Tongue (tissue), 3 donors: ENCODE measurements at places on chromosomes 7 and 10.

DNA sequence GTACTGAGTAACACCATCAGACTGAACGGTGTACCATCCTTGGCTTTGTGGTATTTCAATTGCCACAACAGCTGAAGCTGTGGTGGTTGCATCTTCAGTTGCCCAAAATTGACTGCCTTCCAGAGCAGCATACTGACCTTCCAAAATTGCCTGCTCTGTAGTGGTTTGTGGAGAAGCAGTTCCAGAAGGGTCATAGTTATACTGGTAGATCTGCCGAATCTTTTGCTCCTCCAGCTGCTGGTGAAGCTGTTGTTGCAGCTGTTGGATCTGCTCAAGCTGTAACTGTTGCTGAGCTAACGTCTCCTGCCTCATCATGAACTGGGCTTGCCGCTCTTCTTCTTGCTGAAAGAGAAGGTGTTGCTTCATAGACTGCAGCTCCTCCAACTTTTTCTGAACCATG is 212.2 kb downstream of the PCLO start:
- DNase-seq = peak; percentile 2

DNA sequence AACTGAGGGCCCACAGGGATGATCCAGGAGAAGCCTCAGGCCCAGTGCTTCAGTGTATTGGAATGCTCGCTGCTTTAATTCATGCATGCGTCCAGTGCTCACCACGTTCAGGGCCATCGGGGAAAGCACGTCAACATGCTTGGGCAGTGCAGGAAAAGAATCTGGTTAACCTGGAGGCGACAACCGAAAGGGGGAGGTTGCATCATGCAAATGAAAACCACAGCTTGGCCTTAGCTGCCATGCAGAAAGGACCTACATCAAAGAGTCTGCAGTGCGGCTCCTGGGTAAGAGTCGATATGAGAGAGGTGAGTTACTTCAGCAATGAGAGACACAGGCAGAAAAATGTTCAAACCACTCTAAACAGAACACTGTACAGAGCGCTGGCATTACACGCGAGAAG is 440.1 kb downstream of the KCNMA1 start:
- DNase-seq = no peak

DNA sequence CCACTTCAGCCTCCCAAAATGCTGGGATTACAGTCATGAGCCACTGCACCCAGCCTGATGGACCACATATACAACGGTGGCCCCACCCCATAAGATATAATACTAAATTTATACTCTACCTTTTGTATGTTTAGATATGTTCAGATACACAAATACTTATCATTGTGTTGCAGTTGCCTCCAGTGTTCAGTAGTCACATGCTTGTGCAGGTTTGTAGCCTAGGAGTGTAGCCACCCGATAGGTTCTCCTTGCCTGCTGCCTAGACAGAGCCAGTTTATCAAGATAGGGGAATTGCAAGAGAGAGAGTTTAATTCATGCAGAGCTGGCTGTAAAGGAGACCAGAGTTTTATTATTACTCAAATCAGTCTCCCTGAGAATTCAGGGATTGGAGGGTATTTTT is 9.6 kb downstream of the CCL24 start:
- no peak for DNase-seq

DNA sequence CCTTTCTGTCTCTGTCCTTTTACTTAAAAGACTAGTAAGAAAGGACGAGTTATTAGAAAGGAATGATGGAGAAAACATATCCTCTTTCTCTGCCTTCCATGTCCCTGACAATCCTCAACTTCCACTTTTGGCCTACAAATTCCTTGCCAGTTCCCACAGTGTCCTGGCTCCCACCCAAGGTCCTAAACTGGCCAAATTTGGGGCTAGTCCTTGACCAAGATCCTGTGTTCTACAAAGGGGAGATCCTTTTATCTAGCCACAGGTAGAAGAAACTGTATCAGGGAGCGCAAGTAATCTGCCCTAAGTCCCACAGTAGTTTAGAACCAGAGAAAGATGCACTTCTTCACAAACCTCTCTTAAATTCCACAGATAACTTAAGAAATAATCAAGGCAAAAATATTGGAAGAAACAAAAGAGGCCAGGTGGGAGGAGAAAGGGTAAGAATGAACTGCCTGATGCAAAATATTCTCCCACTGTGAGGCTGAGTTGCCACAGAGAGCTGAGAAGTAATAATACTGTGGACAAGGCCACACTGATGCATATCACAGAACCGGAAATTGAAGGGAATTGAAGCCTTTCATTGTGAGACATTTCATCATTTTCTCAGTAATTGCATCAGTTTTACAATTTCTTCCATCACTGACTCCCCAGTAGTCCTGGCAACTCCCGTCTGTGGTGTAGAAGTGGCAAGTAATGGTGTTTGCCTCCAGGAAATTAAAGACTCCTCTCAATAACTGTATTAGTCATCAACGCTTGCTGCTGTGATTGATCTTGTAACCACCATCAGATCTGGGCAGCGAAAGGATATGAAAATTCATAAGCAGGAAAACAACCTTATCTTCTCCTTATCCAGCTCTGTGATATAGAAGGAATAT is 47.2 kb downstream of the DNAJC12 start:
- DNase-seq = no peak

DNA sequence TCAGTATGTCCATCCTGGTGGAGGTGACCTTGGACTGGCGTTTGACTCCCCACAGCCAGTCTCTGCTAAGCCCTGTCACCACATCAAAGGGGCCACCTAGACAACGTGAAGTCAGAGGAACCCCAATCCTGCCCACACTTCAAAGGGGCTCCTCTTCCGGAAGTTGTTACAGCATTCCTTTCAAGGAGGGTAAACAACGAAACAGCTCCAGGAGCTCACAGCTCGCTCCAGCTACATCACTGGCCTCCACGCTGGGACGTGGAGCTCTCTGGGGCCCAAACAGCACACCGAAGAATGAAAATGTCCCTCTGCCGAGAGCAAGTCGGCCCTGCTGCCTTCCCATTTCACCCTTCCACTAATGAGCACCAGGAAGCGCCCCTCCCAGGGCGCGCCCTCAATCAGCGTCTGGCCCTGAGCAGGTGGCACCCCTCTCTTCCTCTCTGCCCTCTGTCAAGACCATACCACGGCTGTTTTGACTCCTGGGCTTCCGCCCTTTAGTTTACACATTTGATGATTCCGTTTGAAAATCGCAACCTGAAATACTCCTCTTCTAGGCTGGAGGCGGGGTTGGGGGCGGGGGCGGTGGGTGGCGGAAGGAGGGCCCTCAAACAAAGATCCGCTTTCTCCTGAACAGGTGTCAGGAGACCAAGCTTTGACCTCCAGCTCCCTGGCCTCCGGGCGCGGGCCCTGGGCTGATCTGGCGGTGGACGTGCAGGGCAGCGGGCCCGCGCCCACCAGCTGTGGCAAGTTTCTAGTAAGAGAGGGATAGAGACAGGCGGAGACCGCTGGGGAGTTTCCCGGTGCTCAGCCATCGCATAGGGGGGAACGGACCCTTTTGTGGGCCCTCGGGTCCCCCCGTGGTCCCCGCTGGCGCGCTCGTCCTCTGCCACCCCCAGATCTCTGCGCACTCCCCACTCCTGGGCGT is 53.1 kb upstream of the KDM7A start:
- DNase-seq = peak; percentile 37

DNA sequence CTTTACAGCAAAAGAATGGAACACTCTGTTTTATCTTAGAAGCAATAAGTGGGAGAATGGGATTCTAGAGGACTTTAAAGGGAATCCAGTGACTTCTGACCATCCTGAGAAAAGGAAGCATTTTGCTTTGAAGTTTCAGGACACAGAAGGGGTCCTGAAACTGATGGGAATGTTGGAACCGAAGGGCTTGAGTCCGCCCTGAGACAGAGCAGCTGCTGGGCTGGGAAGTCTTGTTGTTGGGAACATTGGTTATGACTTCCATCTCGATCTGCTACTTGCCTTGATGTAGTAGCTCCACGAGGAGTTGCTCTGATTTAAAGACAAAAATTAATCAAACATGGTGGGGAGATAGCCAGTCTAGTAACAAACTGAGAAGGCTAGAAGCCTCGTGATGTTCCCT is 177.6 kb downstream of the JCAD start:
- no peak for DNase-seq

- DNase-seq = peak; percentile 2
Observed at GRCh38 chr7:97149843-97150242, 32.3 kb downstream of the SDHAF3 start.

GRCh38 chr10:6753644-6754043 is 173.6 kb upstream of the PRKCQ start:
- DNase-seq = peak; percentile 46

- DNase-seq = peak; percentile 71
Observed at GRCh38 chr7:116952635-116953371, 498 bp upstream of the ST7 start.

- no peak for DNase-seq
Observed at GRCh38 chr10:48399551-48399950, 93.1 kb downstream of the MAPK8 start.

DNA sequence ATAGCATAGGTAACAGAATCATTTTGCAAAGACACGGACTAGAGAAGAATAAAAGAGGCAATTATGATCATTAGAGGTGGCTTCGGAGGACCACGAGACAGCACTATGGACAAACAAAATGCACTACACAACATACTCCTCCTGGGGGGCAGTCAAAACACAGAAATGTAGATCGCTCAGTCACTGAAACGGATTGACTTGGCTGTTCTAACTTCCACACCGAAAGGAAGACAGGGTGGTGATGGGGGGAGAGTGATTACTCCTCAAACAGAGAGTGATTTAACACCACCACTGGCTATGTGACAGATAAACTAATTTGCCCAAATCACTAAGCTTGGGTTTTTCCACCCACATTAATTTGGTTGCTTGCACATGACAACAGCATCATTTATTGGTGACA is 14.1 kb upstream of the PPA1 start:
- DNase-seq = no peak

DNA sequence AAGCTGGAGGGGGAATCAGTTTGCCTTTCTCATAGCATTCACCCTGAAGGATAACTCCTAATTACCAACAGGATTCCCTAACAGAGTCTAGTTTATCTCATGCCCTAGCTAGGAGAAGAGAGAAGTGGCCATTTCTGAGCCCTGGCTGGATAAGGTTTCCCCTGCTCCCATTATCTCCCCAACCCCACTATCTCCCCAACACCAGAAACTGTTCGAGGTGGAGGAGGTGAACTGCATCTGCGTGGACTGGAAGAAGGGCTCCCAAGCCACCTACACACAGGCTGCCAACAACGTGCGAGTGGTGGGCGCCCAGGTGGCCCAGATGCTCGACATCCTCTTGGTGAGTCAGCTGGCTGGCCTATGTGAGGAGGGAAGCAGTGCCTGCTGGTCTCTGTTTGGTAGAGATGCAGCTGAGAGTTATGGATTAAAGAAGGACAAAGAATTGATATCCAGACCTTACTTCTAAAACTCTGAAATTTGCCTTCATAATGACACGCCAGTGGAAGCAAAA is 3.8 kb downstream of the PNLIPRP1 start:
- no peak for DNase-seq

DNA sequence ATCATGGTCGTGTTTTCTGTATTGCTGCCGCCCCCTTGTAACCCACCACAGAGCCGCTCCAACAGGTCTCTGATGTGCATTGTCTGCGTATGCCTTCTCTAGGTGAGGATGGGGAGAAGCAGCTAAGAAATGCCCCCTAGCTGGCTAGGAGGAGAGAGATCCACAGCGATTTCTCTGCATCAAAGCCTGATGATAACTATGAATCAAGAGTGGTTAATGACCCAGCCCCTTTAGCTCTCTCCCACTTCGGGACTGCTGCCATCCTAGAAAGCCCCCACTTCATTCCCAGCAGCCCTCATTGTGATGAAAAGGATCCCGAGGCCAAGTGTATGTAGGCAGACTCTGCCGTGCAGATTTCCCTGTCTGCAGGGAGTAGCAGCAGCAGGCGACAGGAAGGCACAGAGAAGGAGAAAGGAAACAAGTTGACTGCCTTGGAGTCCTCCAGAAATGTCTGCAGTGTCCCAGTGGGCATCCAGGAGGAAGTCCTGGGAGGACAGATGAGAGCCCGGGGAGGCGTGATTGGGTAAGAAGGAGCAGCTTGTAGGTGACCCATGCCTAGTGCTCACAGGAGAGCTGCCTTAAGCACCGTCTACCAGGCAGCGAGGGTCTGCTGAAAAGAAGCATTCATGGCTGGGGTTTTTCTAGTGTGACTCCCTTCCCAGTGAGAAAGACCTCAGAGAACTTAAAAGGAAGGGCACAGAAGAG is 2.9 kb downstream of the PLXNA4 start:
- DNase-seq = no peak

GRCh38 chr7:13953368-13953767 is 36.1 kb downstream of the ETV1 start:
- DNase-seq = no peak

- DNase-seq = no peak
Observed at GRCh38 chr7:2644562-2645273, 12.9 kb downstream of the TTYH3 start.

DNA sequence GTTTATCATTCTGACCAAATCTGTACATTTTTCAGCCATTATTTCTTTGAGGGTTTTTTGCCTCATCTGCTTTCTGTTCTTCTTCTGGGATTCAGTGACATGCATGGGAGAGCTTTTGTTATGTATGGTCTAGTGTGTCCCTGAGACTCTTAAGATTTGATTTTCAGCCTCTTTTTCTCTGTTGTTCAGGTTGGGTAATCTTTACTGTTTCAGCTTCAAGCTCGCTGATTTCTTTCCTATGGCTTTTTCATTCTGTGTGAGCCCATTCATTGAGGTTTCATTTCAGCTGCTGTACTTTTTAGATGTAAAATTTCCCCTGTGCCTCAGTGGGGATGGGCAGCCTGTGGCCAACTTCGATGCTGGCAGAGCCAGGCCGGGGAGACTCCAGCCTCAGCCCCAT is 38.1 kb downstream of the FOXK1 start:
- no peak for DNase-seq

DNA sequence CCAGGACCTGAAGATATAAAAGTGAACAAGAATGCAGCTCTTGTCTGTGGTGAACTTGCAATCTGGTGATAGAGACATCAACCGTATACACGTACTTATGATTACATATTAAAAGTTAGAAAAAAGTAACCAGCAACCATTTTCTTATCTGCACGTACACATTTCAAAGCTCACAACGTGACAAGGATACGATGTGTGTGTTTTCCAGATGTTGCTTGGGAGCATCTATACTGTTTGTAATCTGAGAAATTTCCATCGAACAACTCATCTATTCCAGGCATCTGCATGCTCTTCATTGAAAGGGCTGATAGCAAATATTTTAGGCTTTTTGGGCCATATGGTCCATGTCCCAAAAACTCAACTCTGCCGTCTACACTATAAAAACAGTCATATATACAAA is 23.3 kb downstream of the MALRD1 start:
- DNase-seq = no peak
